Activated CD4-positive, alpha-beta T cell treated with anti-CD3 and anti-CD28 coated beads, Interleukin-2, Interleukin-6, amounts not matched to agents 100 ng/mL and 50 ng/mL, durations not matched to agents 16 hours and 8 hours (primary cell): ENCODE measurements at places on chromosomes 2 and 18.

GRCh38 chr2:10447300-10447894, 730 bp downstream of the ODC1 start:
- peak; percentile 56 for DNase-seq

GRCh38 chr2:111236025-111236424, 115.3 kb downstream of the BCL2L11 start:
- DNase-seq: no peak

- no peak for DNase-seq
Measured at GRCh38 chr2:134933732-134934131, 15.1 kb downstream of the CCNT2 start.

GRCh38 chr2:114709936-114710850, 267.8 kb downstream of the DPP10 start:
- no peak for DNase-seq

DNA sequence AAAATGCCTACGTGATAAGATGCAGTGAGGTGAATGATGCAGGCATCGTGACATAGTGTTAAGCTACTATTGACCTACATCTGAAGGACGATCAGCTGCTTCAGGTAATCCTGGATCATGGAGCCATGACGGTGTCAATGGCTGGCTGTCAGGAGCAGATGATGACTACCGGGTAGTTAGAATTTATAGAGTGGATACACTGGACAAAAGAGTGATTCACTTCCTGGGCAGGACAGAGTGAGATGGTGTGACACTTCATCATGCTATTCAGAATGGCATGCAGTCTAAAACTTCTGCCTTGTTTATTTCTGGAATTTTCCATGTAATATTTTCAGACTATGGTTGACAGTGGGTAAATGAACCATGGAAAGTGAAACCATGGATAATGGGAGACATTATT, 29.5 kb downstream of the METTL8 start:
- DNase-seq: no peak

DNA sequence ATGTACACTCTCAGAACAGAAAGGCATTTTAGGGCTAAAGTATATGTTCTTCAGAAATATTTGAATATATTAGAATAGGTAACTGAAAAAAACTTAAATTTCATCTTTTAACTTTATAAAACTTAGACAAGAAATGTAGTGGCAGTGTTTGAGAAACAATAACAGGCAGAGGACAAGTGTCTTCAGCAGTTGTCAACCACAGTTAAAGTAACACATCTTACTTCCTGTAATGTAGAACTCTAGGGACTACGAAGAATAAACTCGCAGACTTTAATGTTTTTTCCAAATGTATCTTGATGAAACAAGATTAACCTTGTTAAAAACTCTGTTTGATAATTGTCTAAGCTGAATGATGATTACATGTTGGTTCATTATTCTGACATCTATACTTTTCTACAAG, 50.7 kb downstream of the RMDN2 start:
- DNase-seq: no peak

- DNase-seq: no peak
Measured at GRCh38 chr18:2197946-2198345, 373.4 kb downstream of the METTL4 start.

GRCh38 chr18:61606068-61606660, 272.9 kb downstream of the CDH20 start:
- DNase-seq: no peak

DNA sequence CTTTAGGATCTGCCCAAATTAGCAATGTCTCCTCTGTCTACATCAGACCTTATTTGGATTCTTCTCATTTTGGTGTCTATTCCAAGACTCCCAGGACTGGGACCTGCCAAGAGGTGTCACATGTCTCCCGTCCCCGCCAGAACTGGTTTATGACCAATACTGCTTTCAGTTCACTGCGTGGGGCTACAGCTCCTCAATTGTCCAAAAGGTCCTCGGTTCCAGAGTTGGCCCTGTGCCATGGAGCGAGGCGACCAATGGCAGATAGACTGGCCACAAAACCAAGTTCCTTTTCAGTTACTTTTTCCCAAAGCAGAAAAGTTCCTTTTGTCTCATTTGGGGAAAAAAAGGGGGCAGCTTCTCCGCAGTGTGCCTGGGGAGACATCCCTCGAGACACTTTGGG, 144.1 kb upstream of the ZNF236 start:
- DNase-seq: no peak

GRCh38 chr2:53753041-53753440, 14.6 kb upstream of the CHAC2 start:
- peak; percentile 51 for DNase-seq

DNA sequence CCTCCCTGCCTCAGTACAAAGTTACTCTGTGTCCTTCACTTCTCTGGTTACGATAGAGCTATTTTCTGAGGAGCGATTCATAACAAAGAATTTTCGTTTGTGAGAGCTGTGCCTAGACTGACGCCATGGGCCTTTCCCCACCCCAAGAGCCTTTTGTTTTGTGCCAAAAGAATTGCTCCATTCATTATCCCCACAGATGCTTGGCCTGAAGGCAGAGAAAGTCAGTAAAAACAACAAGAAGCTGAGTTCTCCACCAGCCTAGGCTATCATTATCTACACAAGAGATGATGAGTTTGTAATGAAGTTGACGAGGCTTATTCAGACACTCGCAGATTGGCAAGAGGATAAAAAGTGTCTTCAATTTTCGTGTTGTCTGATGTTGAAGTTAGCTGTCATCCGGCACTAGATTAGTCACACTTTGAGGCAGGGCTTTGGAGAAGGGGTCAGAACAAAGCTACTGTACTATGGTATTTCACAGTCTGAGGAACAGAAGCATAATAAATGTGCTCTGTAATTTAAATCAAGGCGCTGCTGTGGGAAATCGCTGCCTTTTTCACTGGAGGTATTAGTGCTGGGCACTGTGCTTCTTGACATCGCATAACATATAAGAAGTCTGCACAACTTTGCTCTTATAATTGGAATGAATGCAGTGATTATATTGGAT, 278.4 kb upstream of the FIGN start:
- no peak for DNase-seq

- no peak for DNase-seq
Measured at GRCh38 chr2:11534071-11534745, 363 bp downstream of the GREB1 start.

DNA sequence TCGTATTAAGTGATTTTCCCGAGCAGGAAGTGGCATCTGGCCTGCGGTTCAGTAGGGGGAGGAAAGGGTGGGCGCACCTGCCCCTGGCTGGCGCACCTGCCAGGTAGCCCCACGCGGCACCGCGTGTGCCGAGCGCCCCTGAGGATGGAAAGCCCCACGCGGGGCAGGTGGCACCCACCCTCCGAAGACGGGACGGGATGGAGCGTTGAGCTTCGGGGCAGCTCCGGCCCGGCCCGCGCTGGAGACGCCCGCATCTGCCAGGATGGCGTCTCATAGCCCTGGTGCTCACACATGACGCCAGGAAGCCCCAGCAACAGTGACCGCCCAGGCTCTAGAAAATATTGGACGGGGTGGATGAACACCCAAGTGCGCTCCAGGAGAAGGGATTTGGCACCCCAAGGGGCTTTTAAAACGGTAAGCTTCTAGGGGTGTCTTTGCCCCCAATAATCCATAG, 2.5 kb upstream of the NFATC1 start:
- no peak for DNase-seq

DNA sequence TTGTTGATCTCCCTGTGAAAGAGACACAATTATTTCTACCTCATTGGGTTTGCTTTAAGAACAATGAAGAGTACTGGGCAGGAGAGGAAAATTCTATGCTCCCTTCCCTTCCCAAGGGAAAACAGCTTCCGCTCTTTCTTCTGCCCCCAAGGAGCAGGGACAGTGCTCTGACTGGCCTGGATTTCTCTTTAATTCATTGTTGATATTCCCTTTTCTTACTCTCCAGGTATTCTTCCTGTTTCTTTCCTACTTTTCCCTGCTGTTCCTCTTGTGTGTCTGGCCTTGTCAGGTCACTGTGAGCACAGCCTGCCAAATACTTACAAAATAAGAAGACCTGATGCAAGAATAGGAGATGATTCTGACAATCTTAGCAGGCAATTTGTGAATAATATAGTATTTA, 49.6 kb upstream of the SPAG16 start:
- no peak for DNase-seq

DNA sequence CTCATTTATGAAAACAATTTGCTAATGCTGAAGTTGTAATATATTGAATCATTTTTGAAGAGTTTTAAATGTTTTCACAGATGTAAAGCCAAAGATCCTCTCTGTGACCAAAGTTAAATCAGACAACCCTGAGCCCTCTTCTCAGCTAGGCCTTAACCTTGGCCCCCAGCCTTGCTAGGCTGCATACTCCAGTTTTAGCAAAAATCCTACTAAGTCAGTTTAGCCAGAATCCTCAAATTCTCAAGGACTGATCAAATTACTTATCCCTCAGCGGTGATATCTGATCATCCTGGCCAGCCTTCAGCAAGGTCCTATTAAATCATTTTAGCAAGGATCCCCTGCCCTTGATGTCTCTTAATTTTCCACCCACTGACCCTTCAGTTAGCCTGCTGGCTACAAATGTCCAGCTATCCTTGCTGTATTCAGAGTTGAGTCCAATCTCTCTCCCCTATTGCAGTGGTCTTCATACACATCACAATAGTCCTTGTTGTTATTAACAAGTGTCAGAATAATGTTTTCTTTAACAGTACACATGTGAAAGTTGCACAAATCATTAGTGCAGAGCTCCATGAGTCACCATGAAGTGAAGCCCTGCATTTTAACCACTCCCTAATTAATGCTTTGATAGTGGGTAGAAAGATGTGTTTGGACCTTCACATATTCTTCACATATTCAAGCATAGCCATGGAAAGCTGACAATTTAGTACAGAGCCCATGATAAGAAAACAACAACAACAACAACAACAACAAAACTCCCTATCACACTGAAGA, 206.4 kb downstream of the NBAS start:
- DNase-seq: no peak

- no peak for DNase-seq
Measured at GRCh38 chr2:11430729-11431128, 35.2 kb downstream of the E2F6 start.

GRCh38 chr2:9753276-9753600, 90.0 kb upstream of the TAF1B start:
- DNase-seq: peak; percentile 91

- no peak for DNase-seq
Measured at GRCh38 chr18:9996094-9996493, 82.3 kb downstream of the VAPA start.

GRCh38 chr2:218029366-218030360, 26.9 kb upstream of the TNS1 start:
- no peak for DNase-seq

- no peak for DNase-seq
Measured at GRCh38 chr2:102943251-102943650, 181.4 kb downstream of the TMEM182 start.

DNA sequence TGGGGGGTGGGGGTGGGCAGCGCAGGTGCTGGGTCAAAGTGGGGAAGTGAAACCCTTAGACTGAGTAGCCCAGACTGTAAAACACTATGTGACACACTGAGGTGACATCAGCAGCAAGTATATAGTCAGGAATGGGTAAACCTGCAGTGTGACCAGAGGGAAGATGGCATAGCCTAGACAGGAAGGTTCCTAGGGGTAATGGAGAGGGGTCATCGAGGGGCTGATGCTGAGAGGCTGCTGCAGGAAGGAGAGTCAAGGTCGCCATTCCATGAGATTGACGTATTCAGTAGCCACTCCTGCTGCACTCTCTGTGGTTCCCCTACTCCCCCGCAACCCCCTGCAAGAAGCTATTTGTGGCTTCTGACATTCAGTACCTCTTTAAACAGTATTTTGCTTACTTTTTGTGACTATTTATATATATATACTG, 111.7 kb downstream of the CHST9 start:
- no peak for DNase-seq

DNA sequence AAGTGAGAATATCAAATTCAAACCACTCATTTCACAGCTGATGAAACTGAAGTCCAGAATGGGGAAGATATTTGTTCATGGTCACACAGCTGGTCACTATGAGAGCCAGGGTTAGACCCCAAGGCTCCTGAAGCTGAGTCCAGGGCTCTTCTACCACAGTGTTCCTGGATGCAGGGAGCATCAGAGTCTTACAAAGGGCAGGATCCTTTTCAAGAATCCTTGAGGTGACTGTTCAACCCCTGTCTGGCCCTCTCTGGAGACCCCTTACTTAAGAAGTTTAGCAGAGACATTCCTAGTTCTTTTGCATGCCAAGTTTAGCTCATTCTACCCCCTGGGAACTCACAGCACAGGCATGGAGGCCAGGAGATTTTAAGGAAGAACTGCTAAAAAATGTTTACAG, 15.7 kb downstream of the PROKR1 start:
- no peak for DNase-seq

DNA sequence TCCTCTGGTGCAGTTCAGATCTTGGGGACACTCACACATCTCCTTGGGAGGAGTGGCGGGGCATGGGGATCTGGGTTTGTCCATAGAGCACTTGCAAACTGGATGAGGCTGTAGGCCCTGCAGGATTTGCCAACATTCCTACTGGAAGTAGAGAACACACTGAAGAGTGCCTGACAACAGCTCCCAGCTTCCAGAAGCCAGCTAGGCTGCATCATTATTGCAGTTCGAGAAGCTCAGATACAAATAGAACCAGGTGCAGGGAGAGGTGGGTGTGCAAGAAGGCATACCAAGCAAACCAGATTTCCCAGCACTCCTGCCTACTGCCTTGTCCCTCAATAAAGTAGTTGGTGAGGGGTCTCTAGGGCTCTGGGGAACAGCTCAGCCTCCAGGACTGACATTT, 52.5 kb downstream of the RHOB start:
- no peak for DNase-seq

GRCh38 chr2:241229563-241230401, 41.3 kb downstream of the ANO7 start:
- DNase-seq: no peak

DNA sequence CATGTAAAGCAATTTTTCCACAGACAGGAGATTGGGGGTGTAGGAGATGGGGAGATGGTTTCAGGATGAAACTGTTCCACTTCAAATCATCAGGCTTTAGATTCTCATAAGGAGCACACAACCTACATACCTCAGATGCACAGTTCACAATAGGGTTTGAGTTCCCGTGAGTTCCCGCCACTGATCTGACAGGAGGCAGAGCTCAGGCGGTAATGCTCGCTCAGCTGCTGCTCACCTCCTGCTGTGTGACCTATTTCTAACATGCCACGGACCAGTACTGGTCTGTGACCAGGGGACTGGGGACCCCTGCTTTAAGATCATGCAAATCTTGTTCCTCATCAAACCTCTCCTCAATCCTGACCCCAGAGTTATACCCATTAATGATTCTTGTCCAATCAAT, 70.1 kb downstream of the RPE start:
- no peak for DNase-seq

DNA sequence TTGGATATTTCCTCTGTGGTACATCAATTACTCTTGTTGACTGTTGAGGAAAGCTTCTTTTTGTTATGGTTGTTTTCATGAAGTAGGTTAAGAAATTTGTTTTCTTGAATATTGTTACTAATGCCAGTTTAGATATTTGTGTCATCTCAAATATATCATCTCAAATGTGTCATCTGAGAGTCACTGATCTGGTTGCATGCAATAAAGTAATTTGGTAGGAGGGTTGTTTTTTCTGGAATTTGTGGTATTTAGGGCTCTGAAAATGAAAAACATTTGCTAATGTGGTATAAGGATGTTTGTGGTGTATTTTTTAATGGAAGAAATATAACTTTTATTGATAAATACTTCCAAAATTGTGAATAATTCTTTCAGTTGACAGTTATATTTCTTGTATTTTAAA, 117.7 kb downstream of the GREB1L start:
- no peak for DNase-seq

GRCh38 chr2:46942143-46942526, 26.5 kb upstream of the MCFD2 start:
- DNase-seq: peak; percentile 86
